ENCODE measurements at places on chromosomes 12 and 14.

GRCh38 chr14:81193924-81194633 is 26.7 kb downstream of the GTF2A1 start:
- peak; percentile 66 for DNase-seq

- no peak for DNase-seq
Observed at GRCh38 chr12:86834217-86834616, 578.0 kb upstream of the MGAT4C start.

DNA sequence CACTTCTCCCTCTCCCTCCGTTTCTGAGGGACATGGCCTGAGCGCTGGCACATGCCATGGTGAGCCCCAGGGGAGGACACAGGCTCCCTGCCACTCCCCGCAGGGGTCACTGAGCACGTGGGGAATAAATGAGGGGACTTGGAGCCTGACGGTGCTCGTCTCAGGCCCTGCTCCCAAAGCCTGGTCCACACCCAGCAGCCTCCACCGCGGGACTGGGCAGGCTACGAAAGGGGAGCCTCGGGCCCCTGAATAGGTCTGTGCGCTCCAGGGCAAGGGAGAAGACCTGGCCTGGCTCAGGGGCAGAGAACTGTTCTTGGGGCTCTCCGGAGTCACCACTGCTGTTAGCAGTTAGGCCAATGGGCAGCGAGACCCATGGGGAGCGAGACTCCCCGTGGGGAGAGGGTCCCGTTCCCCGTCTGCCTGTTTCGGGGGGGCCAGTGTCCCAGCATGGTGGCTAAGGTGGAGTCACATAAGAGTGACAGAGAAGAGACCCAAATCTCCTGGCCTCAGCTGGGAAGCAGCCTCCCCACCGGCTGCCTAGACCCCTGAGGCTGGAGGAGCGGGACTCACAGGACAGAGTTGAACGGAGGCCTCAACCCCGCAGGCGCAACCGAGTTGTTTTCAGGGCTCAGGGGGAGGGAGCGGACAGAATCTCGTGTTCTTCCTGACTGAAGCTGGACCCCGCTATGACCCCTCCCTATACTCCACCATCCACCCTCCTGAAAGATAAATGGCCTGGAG is 329.8 kb upstream of the SFSWAP start:
- no peak for DNase-seq

DNA sequence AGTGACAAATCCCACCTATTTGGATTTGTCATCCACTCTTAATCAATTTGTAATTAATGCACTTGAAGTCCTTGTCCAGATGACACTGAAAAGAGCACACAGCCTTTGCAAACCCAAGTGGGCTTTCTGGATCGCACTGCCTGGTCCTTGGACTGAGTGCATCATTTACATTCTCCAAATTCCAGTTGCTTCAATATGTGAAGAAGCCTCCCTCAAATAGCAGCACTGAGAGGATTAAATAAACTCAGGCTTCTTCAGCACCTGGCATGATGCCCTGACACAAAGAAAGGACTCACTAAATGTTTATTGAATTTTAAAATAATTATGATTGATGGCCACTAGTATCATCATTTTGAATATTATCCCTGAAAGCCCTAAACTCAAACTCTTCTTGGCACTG is 496.5 kb downstream of the VRK1 start:
- DNase-seq: no peak

- no peak for DNase-seq
Observed at GRCh38 chr14:104356020-104356737, 217.8 kb downstream of the KIF26A start.

DNA sequence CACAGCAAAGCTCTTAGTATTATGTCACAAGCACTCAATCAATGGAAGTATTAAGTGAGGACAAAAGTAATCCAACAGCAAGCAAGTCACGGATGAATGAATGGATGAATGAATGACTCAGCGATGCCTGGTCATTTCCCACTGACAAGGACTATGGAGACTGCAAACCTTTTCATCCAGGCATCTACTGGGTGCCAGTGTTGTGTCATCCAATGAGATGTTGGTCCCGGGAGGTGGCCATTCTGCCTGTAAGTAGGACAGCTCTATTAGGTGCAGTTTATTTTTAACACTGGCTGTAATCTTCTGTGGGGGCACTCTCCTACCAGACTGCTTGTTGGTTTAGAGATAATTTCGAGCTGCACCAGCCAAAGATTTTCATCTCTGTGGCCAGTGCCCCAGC is 39.4 kb downstream of the STAB2 start:
- no peak for DNase-seq

GRCh38 chr12:111129149-111129767 is 208.9 kb upstream of the MYL2 start:
- DNase-seq: no peak

DNA sequence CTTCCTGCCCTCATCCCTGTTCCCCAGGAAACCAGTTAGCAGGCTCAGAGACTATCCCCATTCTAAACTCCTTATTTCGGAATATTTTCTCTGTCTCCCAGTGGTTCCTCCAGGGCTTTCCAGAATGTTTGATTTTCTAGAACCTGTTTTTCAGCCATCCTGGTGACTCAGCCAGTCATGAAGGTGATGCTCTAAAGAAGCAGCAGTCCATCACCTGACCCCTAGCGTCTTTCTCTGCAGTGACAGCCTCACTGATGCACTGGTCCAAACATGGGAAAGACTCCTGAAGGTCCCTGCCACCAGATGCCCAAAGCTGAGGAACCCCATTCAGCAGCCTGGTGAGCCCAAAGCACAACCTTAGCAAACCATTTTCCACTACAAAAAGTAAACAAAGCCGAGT is 212.6 kb downstream of the PHETA1 start:
- DNase-seq: no peak

- DNase-seq: peak; percentile 73
Observed at GRCh38 chr12:7642876-7643309, 22.8 kb downstream of the APOBEC1 start.

GRCh38 chr12:122951979-122952892 is 14.0 kb downstream of the ABCB9 start:
- peak; percentile 81 for DNase-seq

- no peak for DNase-seq
Observed at GRCh38 chr12:8040791-8041190, 8.3 kb downstream of the FOXJ2 start.

GRCh38 chr12:108691175-108691997 is 39.9 kb downstream of the CORO1C start:
- DNase-seq: peak; percentile 93

DNA sequence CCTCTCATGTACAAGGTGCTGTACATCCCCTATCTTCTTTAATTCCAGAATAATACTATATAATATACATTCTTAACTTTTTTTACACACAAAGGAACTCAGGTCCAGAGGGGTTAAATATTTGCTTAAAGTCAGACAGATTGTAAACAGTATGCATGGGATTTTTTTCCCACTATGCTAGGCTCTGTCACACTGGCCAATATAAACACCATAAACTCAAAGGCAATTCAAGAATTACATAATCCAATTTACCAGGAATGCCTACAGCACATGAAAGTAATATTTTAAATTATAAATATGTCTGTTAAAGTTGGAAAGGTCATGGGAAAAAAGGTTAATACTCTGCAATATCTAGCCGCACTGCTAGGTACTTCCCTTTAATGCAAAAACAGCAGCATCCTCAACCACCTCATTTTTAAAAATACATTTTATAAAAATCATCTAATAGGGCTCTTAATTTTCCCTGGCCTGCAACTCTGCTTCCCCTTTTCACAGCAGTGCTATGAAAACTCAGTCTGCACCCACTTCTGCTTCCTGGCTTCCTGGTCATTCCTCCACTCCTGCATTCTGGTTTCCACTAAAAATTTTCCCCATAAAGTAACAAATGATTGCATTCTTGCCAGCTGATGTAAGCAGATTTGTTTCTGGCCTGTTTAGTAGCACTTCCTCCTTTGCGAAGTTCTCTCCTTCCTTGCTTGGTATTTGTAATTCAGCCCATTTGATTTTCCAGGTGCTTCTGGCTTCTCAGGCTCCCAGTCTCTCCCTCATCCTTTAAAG is 128.1 kb downstream of the ITPR2 start:
- no peak for DNase-seq

All from activated CD4-positive, alpha-beta T cell treated with anti-CD3 and anti-CD28 coated beads, Interleukin-10, Interleukin-2, amounts not matched to agents 100 ng/mL and 50 ng/mL, durations not matched to agents 16 hours and 8 hours (primary cell).